Posterior vena cava (tissue), 2 donors: ENCODE measurements at places on chromosomes 7 and 10.

DNA sequence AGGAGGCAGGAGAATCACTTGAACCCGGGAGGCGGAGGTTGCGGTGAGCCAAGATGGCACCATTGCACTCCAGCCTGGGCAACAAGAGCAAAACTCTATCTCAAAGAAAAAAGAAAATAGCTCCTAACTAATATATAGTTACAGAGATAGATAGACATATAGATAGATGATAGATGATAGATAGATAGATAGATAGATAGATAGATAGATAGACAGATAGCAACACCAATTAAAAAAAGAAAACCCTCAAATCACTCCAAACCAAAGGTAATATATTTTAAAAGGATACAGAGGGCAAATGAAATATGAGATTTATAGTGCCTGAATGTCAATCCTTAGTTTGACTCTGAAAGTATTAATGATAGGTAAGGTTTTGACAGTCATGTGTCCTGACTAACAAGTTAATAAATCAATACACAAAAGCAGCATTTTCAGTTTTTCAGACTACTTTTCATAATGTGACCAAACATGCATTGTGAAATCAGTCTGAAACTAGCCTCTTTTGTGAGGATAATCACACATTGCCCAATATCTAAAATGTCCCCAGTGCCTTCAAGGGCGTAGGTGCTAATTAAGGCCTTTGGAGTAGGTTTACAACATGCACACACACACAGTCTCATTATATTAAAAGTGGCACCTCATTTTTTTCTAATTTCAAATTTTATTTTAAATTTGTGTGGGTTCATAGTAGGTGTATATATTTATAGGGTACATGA, 61.2 kb downstream of the BPGM start:
- no peak for DNase-seq

DNA sequence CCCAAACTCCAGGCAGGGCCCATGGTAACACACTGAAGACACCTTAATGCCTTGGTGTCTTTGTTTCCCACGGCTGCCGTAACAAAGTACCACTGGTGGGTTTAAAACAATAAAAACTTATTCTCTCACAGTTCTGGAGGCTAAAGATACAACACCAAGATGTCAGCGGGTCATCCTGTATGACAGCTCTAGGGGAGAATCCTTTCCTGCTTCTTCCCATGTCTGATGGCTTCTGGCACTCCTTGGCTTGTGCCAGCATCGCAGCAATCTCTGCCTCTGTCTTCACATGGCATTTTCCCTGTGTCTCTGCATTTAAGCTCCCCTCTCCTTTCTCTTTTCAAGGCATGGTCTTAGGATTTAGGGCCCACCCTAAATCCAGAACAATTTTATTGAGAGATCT, 33.1 kb downstream of the PRSS2 start:
- DNase-seq, result no peak

GRCh38 chr7:11538751-11539299, 293.2 kb downstream of the THSD7A start:
- DNase-seq, result no peak

DNA sequence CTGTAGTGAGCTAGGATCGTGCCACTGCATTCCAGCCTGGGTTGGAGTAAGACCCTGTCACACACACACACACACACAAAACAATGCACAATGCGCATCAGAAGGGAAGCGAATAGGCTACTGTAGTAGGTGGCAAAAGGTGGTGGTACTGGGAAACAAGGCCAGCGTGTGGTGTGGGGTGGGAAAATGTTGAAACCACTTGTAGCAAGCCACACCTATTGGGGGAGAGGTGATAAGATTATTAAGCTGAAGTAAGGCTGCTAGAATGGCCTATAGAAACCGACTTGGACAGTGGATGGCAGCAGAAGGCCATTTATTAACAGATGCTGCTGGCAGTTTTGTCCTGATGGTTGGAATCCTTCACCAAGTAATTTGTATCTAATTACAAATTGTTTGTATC, 7.2 kb upstream of the CHCHD1 start:
- no peak for DNase-seq
